ENCODE measurements at places on chromosomes 2 and 18.
A peak's percentile ranks its signal among the peaks of the same experiment; 100 is the strongest.

DNA sequence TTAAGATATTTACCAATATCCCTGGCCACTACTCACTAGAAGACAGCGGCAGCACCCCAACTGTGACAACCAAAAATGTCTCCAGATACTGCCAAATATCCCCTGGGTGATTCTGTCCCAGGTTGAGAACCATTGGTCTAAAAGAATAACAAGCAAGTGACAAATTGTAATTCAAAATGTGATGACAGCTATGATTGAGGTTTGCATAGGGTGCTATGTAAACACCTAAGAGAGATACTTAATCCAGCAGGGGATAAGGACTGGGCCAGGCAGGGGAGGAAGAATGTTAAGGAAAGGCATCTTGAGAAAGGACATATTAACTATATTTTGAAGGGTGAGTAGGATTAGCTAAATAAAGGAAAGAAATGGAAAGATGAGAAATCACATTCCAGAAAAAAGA is 38.0 kb upstream of the ENOSF1 start:
- no peak for DNase-seq

DNA sequence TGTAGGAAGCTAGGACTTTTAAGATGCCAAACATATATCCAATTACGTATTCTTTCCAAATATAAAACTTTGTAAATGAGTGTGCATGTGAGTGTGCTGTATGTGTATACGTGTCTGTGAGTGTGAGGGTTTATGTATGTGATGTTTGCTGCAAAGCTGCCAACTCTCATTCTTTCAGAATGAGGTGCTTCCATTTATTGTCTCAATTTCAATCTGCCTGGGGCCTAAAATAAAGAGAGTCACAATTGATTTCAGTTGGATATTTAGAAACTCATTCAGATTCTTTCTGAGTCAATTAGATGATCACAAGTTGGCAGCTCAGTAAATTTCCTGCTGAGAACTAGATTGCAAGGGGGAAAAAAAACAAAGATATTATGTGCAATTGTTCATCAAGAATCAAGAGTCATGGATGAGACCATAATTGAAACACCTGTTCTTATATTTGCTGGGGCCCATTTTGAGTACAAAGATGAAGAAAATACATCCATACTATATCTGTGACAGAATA is 621.2 kb upstream of the ACVR2A start:
- DNase-seq: no peak

GRCh38 chr2:234364661-234365060 is 132.2 kb downstream of the ARL4C start:
- DNase-seq: no peak

GRCh38 chr2:20467789-20468548 is 21.1 kb downstream of the RHOB start:
- no peak for DNase-seq

DNA sequence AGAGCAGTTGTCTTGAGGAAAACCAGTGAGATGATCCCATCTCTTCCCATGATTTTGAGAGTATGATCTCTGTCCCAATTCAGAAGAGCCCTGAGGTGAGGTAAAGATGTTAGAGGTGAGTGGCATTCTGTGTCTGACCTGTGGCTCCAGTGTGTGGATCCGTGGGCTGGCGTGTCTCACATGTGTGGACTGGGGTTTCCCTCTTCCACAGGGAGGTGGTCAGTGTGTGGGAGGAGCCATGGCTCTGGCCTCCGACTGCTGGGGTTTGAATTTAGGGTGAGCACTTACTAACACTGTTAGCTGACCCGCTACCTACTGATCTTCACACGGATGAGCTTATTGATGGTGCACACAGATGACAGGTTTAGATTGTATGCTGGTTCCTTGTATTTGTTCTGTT is 31.2 kb downstream of the ASAP2 start:
- DNase-seq: no peak

DNA sequence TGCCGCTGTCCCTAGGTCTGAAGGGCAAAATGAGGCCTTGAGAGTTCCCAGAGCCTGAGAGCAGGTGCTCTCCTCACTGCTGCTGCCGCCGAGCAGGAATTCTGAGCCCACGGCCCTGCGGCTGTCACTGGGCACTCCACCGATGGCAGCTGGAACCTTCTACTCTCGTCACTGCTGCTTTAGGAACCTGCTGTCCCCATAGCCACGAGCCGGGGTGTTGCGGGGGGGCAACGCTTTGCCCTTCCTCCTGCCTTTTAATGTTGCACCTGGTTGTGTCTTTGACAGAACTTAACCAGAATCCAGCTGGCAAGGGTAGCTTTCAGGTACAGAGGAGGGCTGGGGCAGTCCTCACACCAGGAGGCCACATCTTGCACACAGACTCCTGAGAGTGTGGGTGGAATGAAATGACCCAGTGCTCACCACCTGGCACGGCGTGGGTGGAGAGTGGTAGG is 32.3 kb downstream of the NCK2 start:
- no peak for DNase-seq

GRCh38 chr2:734496-734895 is 57.3 kb upstream of the TMEM18 start:
- no peak for DNase-seq

GRCh38 chr18:54737986-54738385 is 90.3 kb upstream of the RAB27B start:
- DNase-seq: no peak

- DNase-seq: no peak
These were observed 3.1 kb upstream of the SEH1L start for GRCh38 chr18:12944709-12945108.

DNA sequence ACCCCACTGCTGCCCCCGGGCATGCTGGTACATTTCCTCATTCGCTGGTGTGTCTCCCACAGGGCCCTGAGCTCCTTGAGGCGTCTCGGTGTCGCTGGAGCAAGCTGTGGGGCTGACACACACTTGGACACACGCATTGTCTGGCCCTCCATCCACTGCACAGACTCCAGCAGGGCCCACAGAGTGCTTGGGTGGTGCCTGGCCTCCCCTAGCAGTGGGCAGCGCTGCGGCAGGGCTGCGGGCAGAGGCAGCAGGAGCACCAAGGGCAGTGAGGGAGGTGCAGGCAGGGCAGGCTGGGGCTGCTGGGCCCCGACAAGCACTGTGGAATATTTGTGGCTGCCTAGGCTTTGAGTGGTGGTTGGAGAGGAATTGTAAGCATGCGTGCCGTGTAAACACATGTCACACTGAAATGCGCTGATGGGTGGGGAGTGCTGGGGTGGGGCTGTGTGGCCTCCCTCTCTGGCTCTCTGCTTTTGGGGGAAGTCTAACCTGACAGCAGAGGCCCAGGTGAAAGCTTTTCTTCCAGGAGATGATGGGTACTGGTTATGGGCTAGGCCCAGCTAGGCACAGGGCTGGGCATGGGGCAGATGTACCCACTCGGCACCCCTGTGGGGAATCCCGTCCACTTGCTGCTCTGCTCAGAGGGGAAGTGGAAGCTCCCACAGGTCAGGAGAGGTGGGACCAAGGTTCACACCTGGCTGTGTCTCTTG is 55.5 kb upstream of the HS6ST1 start:
- peak; percentile 92 for DNase-seq

GRCh38 chr2:23782646-23783045 is 144.3 kb downstream of the ATAD2B start:
- no peak for DNase-seq

DNA sequence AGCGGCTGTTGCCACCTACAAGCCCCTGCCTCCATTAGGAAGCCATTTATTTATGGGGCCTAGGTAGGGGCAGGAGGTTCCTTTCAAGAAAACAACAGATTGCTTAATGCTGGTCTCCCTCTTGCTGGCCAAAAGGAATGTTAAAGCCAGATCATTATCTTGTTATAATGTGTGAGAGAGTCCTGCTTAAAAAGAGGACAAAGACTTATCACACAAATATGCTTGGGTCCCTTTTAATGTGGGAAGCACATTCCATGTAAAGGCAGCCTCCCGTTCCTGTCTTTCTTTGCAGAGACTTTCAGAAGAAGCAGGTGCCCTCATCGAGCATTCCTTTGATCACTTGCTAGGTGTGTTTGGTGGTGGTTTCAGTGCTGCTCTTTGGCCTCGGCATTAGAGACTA is 76.4 kb downstream of the AGAP1 start:
- DNase-seq: peak; percentile 91

GRCh38 chr2:46776687-46777327 is 138.8 kb downstream of the MCFD2 start:
- DNase-seq: peak; percentile 51

DNA sequence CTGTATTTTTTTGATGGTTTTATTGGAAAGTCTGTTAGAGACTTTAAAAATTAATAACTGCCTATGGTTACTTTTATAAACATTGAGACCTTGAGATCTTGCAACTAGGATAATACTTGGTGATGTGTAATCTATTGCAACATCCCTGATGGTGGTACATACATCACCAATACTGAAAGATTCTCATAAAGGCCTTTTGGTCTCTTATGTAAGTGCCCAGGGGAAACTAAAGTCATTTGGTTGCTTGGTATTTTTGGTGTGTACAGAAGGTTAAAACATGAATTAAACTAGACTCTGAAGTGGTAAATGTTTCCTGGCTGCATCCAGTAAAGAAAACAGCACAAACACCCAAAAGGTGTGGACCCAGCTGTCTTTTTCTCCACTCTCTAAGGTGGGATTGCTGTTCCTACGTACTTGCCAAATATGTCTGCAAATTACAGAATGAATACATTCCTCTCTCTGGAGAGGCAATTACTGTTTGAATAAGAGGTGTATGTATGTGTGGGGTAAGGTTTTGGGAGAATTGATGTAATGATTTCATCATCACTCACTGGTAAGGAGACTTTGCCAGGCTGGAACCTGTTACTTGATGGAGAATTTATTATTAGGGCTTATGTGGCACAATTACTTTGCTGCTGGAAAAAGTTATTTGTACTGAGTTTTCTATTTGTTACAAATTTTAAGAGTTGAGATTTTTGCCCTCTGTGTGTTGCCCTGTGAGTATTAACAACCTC is 3.6 kb downstream of the B3GNT2 start:
- DNase-seq: no peak

DNA sequence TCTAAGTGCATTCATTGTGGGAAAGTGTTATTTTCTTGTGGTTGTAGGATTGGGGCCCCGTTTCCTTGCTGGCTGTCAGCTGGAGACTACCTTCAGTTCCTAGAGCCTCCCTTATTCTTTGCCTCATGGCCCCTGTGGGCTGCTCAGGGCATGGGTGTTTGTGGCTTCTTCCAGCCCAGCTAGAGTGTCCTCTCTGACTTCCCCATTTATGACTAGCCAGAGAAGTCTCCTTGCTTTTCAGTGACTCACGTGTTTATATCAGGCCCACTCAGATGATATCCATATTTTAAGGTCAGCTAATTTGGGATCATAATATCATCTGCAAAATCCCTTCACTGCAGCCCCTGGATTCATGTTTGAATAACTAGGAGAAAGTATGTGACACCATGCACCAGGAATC is 62.8 kb downstream of the DTNA start:
- no peak for DNase-seq

- DNase-seq: no peak
These were observed 169.5 kb downstream of the SLC8A1 start for GRCh38 chr2:40282428-40282827.

- no peak for DNase-seq
These were observed 114.6 kb downstream of the DOCK10 start for GRCh38 chr2:224927646-224928173.

- no peak for DNase-seq
These were observed at the start of gene MLPH for GRCh38 chr2:237486819-237487448. Gene MLPH (plus strand): TSS chr2:237487251. CDS start chr2:237493427, 6,176 bp downstream.

DNA sequence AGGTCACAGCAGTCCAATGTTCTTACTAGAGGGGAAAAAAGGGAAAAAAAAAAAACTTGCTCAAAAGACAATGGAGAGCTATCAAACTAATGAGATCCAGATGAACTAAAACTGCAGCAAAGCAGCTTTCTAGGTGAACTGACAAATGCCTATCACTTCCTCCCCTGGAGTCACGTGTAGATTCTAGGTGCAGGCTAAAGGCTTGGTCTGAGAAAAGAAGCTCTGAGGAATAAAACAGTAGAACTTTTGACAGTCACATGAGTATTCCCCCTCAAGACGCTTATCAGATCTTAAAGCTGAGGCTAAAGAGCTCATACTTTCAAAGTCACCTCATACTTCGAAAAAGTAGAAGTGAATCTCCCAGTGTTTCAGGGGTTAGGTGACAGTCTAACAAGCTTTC is 42.3 kb downstream of the SMAD2 start:
- DNase-seq: no peak

DNA sequence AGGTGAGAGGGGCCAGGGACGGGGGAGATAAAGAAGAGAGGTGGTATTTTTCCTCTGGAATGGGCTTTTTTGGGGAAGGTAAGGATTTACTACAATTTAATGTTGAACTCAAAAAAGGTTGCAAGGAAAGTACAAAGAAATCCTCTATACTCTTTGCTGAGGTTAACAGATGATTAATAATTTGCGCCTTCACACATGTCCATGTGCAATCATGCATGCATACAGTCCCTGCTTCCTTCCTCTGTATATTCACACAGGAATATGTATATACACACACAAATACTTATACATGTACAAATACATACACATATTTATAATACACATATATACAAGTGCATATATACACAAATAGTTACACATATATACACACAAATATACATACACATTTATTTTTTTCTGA is 193.4 kb downstream of the NBAS start:
- no peak for DNase-seq

GRCh38 chr18:45505497-45506206 is 109.6 kb upstream of the SLC14A2 start:
- no peak for DNase-seq

GRCh38 chr2:241865957-241866789 is 3.4 kb upstream of the RTP5 start:
- DNase-seq: no peak

DNA sequence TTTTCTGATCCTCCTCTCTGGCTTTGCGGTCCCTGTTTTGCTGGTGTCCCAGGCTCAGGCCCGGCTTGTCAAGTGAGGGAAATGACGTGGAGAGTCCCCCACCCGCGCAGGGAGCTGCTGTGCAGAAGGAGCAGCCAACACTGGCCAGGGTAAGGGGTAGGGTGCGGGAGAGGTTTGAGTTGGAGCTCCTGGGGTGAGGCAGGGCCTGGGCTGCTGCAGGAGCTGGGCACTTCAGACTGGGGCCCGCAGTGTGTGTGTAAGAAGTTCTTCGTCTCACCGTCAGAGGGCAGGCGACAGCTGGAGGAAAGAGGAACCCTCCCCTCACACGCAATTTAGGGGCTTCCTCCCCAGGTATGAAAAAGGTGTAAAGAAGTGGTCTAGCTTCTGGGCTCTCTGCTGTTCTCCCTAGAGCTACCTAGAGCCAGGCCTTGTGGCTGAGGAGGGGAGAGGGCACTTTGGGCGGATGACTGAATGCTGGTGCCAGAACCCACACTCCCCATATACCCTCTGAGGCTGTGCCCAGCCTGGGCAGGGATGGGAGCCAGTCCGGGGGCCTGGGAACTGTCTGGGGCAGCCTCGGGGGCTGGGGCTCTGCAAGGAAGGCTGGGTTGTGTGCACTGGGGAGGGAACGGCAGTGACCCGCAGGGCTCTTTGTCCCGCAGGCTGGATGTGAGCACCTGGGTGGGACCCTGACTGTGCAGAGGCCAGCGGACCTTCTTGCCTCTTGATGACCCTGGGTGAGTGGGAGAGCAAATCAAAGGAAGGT is 11.8 kb downstream of the CELF4 start:
- DNase-seq: no peak

Measured in SW480 (cell line).